T-helper 9 cell (primary cell): ENCODE measurements at places on chromosomes 12 and 14.

DNA sequence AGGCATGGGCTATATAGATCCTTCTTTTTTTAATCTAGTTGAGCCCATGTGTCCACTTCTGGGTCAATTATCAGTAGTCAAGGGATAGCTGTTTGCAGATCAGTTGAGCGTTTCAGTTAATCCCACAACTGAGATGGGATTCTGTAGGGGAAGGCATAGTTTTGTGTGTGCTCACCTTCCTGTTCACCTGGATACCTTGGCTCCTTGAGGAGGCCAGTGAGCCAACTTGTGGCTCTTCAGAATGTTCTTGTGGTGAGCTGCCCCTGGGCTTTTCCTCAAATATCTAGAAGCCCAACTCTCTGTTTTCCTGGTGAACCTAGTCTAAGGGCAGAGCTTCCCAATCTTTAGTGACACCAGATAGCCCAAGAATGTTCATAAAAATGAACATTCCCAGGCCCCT is 302.9 kb upstream of the TBX3 start:
- no peak for DNase-seq

DNA sequence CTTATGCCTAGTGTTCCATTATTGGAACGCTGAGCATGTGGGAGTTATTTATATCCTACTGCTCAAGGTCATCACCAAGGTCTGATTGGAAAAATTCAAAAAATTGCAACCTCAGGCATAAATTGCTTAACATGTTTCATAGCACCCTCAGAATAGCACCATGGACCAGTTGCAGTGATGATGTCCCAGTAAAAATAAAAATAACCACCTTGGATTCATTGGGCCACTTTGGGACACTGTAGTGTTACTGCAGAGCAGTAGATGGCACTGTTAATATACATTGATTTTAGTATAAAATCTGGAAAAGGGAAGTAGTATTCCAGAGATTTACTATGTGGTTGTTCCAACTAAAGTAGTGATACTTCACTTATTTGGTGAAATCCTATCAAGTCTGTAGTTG is 31.0 kb upstream of the PTCSC3 start:
- no peak for DNase-seq

GRCh38 chr12:30754383-30754749 is 385 bp downstream of the CAPRIN2 start:
- DNase-seq: no peak

GRCh38 chr12:32124637-32125036 is 18.0 kb downstream of the BICD1 start:
- no peak for DNase-seq

- no peak for DNase-seq
These were observed 164.8 kb downstream of the SNAPC1 start for GRCh38 chr14:61927060-61927459.
